ENCODE measurements at places on chromosomes 5 and 9.

DNA sequence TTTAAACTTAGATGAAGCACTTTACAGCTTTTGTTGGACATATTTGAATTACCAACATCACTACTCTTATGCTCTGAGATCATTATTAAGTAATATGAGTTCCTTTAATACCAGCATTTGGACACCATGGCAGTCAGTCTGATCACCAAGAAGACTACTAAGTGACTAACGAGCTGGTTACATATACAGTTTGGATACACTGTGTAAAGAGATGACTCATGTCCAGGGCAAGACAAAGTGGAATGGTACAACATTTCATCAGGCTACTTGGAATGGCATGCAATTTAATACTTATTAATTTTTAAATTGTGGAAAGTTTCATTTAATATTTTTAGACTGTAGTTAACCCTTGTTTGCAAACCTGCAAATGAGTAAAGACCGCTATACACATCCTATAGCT lies 237.4 kb upstream of the PRDM9 start:
- DNase-seq, result no peak
- no peaks in the 10 kb centered on the region for H3K27me3 ChIP-seq
- H3K4me3 ChIP-seq, result no peak overlapping the region
- H3K36me3 ChIP-seq, result no peaks in the 10 kb centered on the region

DNA sequence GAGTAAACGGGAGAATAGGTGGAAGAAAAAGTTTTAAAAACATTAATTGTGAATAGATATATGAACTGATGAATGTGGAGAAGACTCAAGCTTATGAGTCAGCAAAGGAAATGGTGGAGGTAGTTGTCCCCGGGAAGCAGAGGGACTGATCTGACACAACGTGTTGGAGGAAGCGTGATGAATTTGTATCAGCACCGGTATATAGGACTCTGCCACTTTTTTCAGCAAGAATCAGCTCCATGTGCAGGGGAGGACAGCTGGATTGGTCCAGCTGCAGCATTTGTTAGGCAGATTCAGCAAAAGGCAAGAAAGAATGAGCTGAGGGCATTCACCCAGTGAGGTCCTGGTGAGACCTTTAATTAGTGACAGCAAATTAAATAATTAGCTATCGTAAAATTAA lies 276.0 kb downstream of the TENT4A start:
- H3K4me3 ChIP-seq, result no peak overlapping the region
- no peak for DNase-seq
- H3K4me1 ChIP-seq, result no peaks in the 10 kb centered on the region
- no peaks in the 10 kb centered on the region for H3K27me3 ChIP-seq
- H3K27ac ChIP-seq, result no peak overlapping the region

- DNase-seq, result no peak
- no peak overlapping the region for H3K4me3 ChIP-seq
- no peak overlapping the region for H3K27ac ChIP-seq
- no peaks in the 10 kb centered on the region for H3K36me3 ChIP-seq
- no peaks in the 10 kb centered on the region for H3K27me3 ChIP-seq
Observed at GRCh38 chr5:37896159-37896558, 56.3 kb upstream of the GDNF start.

GRCh38 chr9:1034271-1034670 lies 15.9 kb upstream of the DMRT2 start:
- peaks cover 7% of the 10 kb centered on the region for H3K27me3 ChIP-seq
- DNase-seq, result no peak
- no peak overlapping the region for H3K4me3 ChIP-seq
- no peak overlapping the region for H3K27ac ChIP-seq
- no peaks in the 10 kb centered on the region for H3K36me3 ChIP-seq
- H3K4me1 ChIP-seq, result peaks cover 20% of the 10 kb centered on the region

DNA sequence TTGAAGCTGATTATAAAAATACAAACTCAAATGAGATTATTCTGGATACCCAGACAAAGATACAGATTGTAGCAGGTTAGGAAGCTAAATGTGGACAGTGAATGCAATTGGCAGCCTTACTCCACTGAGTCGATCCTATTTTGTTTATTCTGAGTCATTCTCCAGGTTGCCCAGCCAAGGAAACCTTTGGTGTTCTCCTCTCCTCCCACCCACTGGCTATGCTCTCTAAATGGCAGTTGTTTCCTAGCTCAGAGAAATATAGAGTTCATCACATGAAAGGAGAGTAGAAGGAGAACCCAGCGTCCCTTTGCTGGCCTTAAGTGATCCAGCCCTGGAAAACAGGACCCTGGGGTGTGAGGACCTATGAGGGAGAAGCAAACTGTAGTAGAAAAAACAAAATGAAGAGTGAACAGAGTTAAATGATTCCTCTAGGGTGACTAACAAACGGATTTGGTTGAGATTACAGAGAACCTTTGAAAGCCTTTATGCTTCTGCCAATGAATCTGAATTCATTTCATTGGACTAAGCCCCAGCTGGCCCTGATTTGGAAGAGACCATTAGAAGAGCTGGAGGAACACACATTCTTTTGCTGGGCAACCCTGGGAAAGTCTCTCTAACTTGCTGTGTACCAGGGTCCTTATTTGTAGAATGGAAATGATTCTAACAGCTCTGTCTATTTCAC lies 95.1 kb downstream of the BRINP1 start:
- no peaks in the 10 kb centered on the region for H3K36me3 ChIP-seq
- H3K27ac ChIP-seq, result no peak overlapping the region
- H3K4me1 ChIP-seq, result no peaks in the 10 kb centered on the region
- no peak for DNase-seq
